ENCODE measurements at places on chromosomes 4 and X.

DNA sequence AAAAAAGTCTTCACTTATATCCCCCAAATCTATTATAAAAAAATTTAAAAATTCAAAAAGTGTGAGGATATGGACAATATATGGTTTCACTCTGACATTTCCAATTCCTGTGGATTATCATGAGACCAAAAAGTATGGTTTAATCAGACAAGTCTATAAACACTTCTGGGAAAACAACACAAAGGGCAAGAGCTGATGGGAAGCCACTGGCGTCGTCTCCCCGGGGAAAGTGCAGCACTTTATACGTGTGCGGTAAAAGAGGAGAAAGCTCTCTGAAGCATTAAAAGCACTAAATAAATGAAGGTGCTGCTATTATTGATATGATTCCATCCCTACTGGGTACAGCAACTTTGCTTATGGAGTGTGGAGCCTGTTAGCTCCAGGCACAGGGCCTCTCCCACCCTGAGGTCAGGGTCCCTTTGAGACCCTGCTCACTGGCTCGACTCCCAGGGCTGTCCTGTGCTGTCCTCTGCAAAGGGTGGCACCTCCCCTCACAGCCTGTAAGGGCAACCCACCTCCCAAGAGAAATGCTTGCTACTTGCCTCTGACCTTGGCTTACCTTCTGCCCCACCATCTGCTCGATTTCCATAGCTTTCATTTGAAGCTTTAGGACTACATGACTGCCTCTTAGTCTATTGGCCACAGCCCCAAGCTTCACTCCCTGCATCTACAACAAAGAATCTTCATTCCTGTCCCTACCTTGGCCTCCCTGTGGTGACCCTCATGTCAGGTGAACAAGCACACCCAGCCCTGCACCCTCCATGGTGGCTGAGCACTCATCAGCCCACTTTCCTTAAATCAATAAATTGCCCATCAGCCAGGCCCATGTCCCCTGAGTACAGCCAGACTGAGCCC, 248.6 kb downstream of the HNRNPD start:
- no peak for DNase-seq

DNA sequence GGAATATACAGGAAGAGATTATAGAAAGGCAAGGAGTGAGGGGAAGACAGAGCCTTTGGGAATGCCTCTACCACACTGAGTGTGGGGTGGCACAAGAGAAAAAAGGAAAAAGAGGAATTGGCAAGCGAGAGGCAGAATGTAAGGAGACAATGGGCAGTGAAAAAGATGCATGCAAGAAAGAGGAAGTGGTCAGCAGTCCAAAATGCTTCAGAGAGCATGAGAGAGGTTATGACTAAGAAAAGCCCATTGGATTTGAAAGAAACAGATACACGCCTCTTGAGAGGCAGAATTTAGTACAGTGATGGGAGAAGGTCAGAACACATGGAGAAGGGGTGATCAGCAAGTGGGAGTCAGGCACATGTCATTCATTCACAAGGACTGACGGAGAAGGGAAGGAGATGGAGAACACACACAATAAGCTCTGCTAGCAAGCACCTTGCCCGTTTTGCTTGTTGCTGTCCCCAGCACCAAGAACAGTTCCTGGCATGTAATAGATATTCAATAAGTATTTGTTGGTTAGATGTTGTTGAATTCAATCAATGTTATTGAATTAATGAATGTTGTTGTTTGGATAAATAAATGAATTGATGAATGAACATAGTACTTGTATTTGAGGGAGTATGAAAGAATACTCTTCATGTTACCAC, 6.3 kb downstream of the DCHS2 start:
- no peak for DNase-seq

- DNase-seq, result no peak
These were observed 87.1 kb upstream of the FAM9C start for GRCh38 chrX:13131396-13132137.

DNA sequence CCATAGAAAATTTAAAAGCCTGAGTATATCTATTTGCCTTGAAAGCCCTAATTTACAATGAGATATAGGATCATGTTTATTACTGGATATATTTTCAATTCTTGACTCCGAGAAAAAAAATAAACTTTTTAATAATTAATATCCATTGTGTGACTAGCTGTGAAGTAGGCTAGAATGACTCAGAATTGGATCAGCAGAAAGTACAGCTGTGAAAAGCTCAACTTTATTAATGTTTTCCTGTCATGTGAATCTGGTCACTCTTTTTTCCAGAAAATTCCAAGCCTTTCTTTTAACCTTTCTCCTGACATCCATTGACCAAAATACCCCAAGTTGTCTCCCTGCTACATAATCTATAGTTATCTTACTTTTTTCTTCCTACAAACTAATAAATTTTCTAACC, 171.8 kb upstream of the PACRGL start:
- no peak for DNase-seq

DNA sequence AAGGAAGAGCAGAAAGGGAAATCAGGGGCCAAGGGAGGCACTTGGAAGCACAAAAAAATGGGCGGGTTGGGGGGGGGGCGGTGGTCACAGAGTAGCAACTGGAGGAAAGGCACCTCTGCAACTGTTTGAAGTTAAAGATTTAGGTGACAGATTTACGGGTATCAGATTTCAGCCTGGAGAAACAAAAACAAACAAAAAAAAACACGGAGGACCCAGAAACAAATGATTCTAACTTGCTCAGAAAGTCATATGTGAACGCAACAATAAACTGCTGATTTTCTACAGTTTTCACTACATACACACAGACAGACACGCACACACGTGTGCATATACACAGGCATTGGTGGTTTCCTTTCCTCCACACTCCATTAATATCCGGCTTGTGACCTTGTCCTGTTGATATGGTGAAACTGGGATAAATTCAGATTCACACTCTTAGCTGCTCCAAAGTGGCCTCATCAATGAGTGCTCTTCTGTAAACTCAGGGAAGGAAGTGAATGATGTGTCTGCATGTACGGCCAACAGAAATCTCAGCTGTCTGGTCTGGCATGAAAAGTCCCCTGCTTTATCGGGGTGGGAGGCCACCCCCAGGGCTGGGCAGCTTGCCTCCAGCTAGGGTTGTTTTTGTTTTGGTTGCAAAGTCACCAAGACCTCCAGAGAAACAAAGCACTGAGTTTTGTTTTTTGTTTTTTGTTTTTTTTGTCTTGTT, 54.3 kb downstream of the CHST7 start:
- DNase-seq, result no peak

DNA sequence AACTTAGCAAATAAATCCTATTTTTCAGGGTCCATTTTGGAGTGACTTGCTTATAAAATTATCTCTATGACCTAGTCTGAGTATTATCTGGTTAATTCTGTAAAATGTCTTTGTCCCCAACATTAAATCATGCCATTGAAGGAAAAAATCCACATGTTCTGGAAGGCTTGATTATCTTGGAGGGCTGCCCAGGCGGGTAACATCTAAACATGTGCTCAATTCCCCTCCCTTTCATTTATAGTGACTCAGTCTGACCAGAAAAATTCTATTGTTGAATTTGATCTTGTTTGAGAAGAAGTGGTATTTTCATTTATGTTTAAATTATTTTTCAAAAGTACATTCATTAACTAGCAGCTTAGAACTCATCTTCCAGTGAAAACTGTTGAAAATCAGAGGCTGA, 55.4 kb upstream of the SLC10A7 start:
- DNase-seq, result no peak

DNA sequence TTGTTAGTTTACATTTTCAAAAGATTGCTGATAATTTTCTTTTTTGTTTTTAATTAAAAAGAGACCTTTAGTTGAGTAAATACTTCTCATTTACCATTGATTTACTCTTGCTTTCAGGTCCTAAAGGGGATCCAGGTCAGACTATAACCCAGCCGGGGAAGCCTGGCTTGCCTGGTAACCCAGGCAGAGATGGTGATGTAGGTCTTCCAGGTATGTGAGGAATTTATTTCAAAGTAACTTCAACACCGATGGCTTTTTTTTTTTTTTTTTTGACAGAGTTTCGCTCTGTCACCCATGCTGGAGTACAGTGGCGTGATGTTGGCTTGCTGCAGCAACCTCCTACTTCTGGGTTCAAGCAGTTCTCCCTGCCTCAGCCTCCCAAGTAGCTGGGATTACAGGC, 135.1 kb downstream of the IRS4 start:
- no peak for DNase-seq

- no peak for DNase-seq
These were observed 12.8 kb downstream of the CLNK start for GRCh38 chr4:10671799-10672198.

DNA sequence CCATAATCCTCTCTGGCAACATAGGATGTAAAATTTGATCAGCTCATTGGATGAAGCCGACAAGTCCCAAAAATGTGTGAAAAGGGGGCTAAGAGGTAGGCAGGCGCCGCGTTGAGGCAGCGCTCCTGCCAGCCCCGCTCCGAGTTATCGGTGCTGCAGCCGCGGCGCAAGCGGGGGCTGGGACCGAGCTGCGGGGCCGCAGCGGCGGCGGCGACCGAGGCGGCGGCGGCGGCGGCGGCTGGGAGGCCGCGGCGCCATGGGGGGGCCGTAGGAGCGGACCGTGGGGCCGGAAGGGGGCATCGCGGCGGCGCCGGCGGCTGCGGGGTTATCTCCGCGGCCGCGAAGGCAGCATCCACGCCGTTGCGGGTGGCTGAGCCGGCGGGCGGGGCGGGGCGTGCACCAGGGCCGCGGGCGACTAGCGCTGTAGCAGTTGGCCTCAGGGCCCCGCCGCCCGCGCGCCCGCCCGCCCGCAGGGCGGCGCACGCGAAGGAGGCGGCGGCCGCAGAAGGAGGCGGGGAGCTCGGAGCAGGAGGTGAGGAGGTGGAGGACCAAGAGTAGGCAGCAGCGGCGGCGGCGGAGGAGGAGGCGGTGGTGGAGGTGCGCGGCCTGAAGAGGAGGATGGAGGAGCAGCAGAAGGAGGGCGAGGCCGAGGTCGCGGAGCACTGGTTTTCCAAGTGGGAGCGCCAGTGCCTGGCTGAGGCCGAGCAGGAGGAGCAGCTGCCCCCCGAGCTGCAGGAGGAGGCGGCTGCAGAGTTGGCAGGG, 126.0 kb upstream of the CXorf66 start:
- peak; percentile 6 for DNase-seq

GRCh38 chr4:163875327-163875726, 380.8 kb downstream of the TMA16 start:
- no peak for DNase-seq

- DNase-seq, result no peak
These were observed 40.8 kb upstream of the SLC34A2 start for GRCh38 chr4:25614807-25615206.

DNA sequence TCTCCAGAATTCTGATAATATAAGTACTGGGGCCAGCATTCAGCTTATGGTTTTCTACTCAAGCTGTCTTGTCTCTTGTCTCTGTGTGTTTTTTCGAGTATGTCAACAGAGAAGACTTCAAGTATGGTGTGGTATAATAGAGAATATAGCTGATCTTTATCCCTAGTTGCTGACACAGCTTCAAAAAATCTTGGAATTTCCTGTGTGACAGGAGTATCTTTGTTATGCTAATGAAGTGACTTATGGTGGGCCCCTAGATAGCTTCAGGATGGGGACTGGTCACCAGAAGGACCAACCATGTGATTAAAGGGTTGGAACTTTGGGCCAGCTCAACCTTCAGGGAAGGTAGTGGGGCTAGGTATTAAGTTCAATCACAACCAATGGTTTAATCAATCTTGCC, 2.9 kb downstream of the GPRASP3 start:
- no peak for DNase-seq

DNA sequence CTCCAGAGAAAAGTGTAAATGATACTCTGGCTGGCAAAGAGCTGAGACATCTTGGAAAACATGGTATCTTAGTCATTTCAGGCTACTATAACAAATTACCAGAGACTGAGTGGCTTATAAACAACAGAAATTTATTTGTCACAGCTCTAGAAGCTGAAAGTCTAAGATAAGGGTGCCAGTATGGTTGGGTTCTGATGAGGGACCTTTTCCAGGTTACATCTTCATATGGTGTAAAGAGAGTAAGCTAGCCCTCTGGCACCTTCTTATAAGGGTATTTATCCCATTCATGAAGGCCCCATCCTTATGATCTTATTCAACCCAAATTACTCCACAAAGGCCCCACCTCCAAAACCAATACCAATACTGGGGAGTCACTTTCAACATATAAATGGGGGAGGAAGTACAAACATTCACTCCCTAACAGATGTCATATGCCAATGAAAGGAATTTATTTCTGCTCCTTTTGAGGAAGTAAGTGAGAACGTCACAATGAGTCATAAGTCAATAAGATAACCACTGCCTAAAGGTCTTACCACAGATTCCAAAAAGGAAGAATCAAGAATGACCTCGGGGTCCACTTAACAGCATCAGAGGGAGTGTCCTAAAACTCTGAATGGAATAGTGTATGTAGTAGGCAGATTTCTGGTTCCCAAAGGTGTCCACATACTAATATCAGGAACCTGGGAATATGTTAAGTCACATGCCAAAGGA, 246.6 kb downstream of the OPHN1 start:
- no peak for DNase-seq

- peak; percentile 33 for DNase-seq
These were observed 19.9 kb downstream of the DGAT2L6 start for GRCh38 chrX:70196961-70197720.

GRCh38 chrX:119381349-119381944, 17.7 kb upstream of the SLC25A43 start:
- no peak for DNase-seq

GRCh38 chr4:147550626-147551246, 66.5 kb upstream of the TMEM184C start:
- DNase-seq, result no peak

DNA sequence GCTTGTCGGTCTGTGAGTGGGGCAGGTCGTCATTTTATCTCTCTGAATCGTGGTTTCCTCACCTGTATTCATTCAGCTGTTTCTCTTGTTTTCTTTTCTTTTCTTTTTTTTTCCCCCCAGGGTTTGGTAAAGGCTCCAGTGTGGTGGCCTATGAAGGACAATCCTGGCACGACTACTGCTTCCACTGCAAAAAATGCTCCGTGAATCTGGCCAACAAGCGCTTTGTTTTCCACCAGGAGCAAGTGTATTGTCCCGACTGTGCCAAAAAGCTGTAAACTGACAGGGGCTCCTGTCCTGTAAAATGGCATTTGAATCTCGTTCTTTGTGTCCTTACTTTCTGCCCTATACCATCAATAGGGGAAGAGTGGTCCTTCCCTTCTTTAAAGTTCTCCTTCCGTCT, 41.4 kb downstream of the MAP7D3 start:
- DNase-seq, result no peak

DNA sequence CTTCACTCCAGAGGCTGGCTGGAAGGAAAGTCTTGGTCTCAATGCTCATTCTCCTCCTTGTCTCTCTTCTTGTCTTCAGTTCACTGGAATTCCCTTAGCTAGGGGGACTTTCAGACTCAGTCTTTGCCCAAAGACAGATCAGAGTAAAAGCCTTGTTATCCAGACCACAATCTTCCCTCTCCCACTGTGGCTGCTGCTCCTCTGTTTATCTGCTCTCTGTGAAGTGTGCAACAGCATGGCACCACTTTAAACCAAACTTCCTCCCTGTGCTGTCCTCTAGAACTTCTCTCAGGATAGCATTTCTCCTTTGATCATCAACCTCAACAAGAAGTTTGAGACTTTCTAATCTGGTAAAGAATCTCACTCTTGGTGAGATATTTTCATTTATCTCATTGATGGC, 530.1 kb upstream of the SLIT2 start:
- DNase-seq, result no peak

DNA sequence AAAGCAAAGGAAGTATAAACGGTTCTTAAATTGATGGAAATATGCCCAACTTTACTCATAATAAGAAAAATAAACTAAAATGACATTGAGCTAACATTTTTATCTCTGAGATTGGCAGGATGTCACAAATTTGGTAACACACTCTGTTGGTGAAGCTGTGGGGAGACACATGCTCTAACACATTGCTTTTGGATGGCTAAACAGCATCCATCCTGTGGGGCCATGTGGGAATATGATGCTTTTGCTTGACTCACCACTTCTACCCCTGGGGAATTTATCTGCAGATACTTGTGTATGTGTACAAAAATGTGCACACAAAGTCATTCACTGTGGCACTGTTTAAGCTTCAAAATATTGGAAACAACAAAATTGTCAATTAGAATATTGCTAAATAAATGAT, 100.2 kb downstream of the ANAPC4 start:
- DNase-seq, result no peak
